NAMALWA (cell line): ENCODE measurements at places on chromosomes 5 and 9.

DNA sequence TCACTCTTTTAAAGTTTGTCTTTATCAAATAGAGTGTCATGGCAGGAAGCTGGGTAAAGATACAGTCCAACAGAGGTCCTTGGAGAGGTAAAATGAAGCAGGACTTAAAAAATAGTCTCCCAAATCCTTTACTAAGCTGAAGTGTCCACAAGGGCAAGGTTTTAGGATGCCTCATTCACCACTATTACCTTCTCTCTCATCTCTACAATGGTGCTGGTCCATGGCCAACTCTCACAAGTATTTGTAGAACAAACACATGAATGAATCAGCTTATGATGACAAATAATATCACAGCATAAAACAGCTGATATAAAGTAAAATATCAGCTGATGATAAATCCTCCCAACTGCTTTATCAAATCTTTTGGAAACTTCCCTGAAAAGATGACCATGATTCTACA is 162.3 kb upstream of the ZNF462 start:
- no peak for DNase-seq

GRCh38 chr5:135211083-135211790 is 177.2 kb upstream of the PITX1 start:
- DNase-seq, result no peak

GRCh38 chr9:129551393-129551973 is 69.4 kb downstream of the C9orf50 start:
- DNase-seq, result no peak

GRCh38 chr9:130421802-130422276 is 22.9 kb upstream of the ASS1 start:
- no peak for DNase-seq

DNA sequence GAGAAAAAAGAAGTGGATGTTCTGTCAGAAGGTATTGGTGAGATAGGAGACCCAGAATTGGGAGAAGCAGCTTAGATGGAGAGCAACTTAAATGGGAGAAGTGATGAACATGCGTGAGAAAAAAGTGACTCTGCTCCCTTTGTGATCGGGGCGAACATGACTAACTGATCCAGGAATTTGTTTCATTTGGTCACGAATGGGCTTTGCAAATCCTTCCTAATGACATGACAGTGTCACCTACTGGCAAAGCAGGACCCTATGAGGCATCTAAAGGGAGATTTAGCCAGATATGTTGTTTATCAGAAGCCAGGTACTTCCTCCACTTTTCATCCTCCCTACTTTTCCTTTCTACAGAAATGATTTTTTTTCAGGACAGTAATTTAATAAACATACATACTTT is 787.4 kb upstream of the RGMB start:
- no peak for DNase-seq

GRCh38 chr5:73151766-73152410 is 21.1 kb upstream of the TMEM174 start:
- no peak for DNase-seq

DNA sequence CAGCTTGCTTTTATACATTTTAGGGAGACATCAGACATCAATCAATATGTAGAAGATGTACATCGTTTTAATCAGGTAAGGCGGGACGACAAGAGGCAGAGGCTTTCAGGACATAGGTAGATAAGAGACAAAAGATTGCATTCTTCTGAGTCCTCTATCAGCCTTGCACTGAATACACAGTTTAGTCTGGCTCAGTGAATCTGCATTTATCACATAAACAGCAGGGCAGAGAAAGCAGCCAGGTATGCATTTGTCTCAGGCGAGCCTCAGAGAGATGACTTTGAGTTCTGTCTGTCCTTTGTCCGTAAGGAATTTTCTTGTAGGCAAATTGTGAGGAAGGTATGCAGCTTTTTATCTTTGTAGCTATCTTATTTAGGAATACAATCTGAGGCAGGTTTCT is 202.8 kb upstream of the TAS2R1 start:
- DNase-seq, result no peak

GRCh38 chr5:99004960-99005359 is 76.2 kb upstream of the CHD1 start:
- DNase-seq, result peak; percentile 33

- DNase-seq, result no peak
Measured at GRCh38 chr5:67771221-67771620, 444.3 kb upstream of the PIK3R1 start.

DNA sequence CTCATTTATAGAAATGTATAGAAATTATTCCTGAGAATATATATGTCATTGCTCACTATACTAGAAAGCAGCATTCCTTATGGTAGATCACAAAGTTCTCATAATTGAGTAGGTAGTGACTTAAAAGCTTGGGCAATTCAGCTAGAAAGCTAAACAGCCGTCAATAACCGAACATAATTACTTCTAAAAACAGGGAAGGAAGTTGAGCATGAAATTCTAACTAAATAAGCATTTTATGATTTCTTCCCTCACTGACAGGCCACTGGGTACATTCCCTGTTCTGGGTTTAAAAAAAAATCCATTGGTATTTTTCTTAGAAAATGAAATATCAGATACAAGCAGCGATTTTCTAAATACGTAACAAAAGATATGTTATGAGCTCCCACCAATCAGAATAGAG is 91.1 kb upstream of the DAB2 start:
- DNase-seq, result no peak

DNA sequence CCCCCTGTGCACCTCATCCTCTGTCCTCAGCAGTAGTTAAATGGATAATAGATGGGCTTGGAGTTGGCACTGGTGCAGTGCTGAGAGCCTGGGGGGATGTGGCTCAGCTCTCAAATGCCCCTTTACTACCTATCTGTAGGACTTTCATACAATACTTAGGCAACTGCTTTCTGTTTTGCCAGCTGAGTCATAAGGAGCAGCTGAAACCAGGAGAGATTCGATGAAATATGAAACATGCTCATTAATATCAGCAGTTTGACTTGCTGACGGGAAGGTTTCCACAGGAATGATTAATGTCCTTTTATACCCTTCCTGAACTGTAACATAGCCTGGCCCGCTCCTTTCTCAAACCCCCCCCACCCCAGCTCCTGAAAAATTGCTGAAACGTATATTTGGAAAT is 142.6 kb downstream of the SAXO1 start:
- no peak for DNase-seq

GRCh38 chr9:122883125-122883524 is 22.0 kb downstream of the RC3H2 start:
- DNase-seq, result peak; percentile 15

DNA sequence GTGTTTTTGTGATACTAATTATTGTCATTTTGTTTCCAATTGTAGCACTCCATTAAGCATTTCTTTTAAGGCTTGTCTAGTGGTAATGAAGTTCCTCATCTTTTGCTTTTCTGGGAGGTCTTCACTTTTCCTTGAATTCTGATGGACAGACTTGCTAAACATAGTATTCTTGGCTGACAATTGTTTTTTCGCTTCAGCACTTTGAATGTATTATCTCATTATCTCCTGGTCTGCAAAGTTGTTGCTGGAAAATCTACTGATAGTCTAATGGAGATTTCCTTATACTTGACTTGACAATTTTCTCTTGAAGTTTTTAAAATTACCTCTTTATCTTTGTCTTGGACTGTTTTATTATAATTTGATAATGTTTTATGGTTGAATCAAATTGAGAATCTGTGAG is 147.5 kb downstream of the FAM174A start:
- DNase-seq, result no peak

GRCh38 chr9:133140174-133140505 is 19.1 kb upstream of the RALGDS start:
- no peak for DNase-seq

DNA sequence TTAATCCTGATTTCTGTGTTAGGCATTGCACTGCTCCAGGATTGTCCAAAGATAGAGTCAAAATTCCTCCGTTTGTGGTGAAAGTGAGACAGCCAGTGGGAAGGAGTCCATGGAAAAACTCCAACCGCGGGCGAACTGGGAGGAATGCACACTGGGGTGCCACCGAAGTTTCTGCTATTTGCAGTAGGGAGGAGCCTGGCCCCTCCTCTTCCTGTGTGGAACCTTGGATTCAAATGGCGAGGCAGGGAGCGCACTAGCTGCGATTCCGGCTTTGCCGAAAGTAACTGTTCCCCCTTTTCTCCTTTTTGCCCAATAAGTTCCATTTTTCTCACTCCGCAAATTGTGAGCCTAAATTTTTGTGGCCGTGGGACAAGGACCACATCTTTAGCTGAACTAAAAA is 9.3 kb downstream of the BAAT start:
- DNase-seq, result no peak

DNA sequence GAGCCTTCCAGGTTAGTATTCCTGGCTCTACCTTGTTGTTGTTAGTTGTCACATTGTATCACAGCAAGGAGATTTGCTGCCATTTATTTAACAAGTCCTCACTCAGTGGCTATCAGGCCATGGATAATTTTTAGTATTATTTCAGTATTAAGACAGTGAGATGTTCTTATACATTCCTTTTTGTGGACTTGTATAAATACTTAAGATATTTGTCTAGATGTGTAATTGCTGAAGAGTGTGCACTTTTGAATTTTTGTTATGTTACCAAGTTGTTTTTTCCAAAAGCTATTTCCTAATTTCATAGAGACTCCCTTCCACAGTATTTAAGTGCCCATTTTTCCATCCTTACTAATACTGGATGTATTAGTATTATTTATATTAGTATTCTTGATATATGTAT is 22.0 kb downstream of the SLC36A1 start:
- DNase-seq, result no peak

DNA sequence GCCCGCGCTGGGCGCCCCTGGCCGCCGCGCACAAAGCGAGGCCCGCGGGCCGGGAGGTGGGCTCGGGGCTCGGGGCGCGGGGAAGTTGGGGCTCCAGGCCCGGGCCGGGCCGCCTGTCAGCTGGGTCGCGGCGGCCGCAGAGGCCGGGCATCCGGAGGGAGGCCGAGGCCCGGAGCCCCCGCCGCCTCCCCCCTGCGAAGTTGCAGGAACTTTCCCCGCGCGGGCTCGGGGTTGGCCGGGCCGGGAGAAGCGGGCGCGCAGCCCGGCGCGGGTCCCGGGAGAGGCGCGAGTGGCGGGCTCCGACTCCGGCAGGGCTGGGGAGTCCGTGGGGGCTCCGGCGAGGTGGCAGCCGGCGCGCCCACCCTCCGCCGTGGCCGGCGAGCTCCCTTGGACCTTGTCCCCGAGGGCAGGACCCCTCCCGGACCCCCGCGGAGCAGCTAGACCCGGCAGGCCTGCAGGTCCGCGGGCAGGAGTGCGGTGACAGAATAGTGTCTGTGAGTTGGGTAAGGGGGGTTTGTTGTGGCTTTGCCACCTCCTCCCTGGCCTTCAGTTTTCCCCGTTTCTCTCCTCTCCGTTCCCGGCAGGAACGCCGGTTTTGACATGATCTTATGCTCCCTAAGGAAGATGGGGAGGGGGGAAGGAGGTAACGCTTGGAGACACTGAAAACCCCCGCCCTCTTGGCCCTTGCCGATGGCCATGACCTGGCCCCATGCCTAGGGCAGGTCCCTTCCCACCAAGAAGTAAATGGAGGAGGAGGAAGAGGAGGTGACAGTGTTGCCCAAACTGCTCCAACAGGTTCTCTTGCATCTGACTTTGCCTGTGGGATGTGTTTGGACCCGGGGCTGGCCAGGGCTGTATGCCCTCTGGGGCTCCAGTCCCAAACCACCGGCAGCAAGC is 942 bp downstream of the PHF2 start:
- DNase-seq, result no peak

- no peak for DNase-seq
Measured at GRCh38 chr5:93100428-93100827, 480.6 kb downstream of the NR2F1-AS1 start.

DNA sequence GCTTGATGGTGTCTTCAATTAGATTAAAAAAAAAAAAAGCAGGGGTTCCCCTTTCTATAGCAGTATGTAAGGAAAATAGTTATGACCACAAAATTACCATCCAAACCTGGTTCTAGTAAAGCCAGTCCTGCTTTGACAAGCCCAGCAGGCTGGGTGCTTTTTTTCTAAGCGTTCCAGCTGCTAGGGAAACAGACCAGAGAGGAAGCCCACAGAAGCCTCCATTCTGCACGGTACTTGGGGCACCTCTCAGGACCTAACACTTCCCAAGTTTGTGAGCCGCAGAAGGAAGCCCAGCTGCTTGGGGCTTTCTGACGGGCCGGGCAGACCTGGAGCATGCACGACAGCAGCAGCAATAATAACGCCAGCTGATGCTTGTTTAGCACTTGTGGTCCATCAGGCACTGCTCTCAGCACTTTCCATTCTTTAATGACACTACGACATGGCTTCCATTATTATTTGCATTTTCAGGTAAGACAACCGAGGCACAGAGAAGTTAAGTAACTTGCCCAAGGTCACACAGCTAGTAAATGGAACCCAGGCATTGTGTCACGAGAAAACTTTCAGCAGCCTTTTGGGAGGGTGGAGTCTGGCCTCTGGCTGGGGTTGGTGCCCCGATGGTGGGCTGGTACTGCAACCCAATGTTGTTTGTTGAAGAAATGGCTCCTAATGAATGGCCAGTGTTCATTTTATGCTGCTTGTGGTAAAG is 15.4 kb downstream of the LMX1B start:
- DNase-seq, result no peak

GRCh38 chr9:84898188-84898587 is 228.7 kb downstream of the NTRK2 start:
- DNase-seq, result no peak

DNA sequence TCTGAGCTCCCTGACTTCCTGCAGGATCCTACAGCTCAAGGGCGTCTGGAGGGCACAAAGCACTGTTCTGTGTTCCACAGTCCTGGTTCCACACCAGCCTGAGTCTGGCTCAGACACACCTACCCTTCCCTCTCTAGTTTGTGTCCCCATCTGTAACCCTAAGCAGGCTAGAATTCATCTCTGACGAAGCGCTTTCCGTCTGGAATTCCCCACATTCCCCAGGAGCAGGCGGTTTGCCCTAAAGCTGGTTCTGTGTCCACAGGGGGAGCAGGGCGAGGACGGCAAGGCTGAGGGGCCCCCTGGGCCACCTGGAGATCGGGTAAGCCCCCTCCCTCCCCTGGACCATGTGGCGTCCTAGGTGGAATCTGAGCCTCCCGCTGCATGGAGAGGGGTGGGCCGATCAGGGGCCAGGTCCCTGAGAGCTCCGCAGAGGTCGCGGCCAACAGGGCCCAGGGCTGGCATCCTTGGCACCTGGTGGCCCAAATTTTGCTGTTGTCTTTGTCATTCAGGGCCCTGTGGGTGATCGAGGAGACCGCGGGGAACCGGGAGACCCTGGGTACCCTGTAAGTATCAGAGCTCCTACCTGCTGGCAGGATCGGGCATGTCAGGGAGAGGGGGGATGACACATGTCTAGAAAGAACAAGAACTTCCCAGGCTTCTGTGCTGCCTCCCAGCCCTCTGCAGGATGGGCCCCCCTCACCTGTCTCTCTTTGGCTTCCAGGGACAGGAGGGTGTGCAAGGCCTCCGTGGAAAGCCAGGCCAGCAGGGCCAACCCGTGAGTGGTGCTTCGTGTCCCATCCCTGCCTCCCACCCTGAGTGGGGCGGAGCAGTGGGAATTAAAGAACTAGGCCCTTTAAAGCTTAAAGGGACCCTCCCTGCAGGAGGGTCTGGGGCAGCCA is 34.5 kb upstream of the ORM1 start:
- no peak for DNase-seq

GRCh38 chr9:30060976-30061375 is 2323.5 kb upstream of the ACO1 start:
- no peak for DNase-seq

- no peak for DNase-seq
Measured at GRCh38 chr9:115386963-115387770, 269.2 kb upstream of the TNC start.

DNA sequence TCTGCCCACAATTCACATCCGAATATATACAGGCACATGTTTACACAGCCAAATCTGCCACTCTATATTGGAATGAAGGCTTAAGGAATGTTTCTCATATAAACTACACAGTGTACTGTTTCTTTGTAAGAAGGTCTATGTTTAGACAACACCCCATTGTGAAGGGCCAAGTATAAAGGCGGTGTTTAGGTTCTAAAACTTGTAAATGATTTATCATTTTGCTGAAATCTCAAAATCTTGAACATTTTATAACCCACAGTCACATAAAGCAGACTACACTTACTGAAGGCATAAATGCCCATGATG is 94.0 kb downstream of the ZNF608 start:
- no peak for DNase-seq
